ENCODE measurements at places on chromosomes 3 and 15.

DNA sequence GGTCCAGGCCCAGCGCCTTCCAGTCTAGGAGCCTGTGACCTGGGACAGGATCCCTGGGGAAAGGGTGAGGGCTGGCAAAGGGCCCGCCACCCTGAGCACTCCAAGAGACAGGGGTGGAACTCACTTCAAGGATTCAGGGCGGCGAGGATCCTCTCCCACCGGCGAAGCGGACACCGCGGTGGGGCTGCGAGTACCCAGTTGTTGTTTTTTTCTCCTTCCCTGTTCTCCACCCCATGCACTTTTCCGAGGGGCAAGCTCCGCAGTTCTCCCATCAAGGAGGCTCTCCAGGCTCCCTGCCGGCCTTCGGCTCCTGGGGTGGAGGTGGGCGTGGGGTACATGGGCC, 387 bp upstream of the PAQR5 start:
- no peak for DNase-seq

DNA sequence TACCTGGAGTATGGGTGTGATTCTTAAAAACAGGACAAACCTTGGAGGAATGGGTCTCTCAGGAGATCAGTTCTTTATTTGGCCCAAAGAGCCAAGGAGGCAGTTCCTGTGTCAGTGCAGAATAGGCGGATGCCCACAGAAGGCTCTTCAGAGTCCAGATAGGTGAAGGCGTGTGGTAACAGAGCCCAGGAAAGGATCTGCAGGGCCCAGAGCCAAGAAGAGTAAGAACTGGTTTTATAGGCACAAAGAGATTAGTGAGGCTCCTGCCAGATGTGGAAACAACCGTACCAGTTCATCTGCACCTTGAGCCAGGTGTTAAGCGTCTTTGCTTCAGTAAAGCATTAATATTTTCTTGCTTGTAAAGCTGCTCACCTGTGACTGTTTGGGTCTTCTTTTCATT, 140.1 kb upstream of the BFSP2 start:
- no peak for DNase-seq

- no peak for DNase-seq
These were observed 6.9 kb downstream of the NCEH1 start for GRCh38 chr3:172704001-172704400.

- DNase-seq, result no peak
These were observed 15.1 kb upstream of the BLM start for GRCh38 chr15:90701880-90702630.

- DNase-seq, result no peak
These were observed 14.5 kb upstream of the CAPN3 start for GRCh38 chr15:42344763-42345162.

- DNase-seq, result no peak
These were observed 31.1 kb upstream of the NEO1 start for GRCh38 chr15:73021139-73021621.

DNA sequence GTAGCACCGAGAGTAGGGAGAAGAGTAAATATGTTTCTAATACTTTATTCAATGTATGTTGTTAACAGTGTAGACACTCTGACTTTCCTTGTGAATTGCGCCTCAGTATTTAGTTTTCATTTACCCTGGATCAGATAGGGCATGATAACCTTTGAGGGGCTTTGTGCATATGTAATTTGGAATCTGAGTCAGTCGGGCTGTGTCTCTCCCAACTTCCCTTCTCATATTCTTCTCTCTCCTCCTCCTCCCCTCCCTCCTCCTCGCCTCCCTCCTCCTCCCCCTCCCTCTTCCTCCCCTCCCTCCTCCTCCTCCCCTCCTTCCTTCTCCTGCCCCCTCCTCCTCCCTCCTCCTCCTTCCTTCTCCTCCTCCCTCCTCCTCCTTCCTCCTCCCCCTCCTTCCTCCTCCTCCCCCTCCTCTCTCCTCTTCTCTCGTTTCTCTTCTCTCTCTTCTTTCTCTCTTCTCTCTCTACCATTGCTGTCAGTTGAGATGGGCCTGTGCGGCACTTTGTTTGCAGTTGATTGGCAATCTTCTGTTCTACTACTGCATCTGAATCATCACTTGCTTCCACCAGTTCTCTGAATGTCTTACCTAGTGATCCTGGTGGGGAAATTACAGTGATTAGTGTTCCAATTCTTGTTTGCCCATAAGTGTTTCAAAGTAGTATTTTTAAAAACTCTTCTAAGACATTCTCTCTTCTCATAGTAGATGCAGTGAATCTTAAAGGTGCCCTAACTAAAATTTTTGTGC, 162.3 kb downstream of the PGPEP1L start:
- DNase-seq, result no peak

GRCh38 chr15:86879250-86880229, 799.9 kb downstream of the AGBL1 start:
- DNase-seq, result no peak

DNA sequence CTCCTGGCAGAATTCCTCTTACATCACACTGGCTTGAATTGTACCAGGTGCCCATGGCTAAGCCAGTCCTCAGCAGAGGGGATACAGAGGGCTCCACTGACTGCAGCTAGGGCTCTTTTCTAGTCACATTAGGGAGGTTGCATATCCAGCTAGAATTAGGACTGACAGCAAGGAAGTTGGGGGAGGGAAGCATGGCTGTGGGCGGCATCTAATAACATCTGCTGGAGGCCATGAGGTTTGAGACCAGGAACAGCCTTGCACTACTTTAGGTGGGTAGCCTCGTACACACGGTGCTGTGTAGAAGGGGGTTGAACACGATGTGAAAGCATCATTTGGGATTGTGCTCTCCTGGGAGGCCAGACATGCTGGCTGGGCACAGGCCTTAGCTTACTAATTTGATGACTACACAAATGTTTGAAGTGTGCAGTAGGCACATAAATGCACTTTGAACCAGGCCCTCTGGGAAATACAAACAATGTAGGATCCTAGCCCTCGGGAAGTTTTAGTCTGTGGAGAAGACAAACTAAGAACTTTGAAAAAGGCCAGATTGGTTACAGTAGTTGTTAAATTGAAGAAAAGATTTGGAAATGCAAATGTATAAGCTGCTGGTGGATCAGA, 30.2 kb downstream of the CHCHD6 start:
- no peak for DNase-seq

DNA sequence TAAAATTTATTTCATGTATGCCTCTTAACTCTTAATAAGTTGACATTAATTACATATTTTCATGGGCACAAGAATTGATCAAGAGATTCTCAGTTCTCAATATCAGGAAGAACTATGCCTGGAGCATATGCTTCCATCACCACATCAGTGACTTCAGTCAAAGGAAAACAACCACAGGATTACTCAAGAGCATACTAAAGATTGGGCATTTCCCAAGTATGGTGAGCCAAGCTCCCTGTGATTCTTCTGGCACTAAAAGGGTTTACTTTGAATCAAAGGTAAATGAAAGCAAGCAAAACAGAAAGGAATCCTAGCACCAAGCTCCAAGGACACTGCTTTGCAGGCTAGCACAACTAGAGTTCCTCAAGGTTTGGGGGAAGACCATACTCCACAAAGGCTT, 44.6 kb downstream of the FMN1 start:
- no peak for DNase-seq
